Cerebellar nuclear complex (tissue), 1 donor: ENCODE measurements at places on chromosomes 16 and 17.

- DNase-seq, result peak; percentile 81
Observed at GRCh38 chr17:17557796-17558195, 33.7 kb downstream of the PEMT start.

DNA sequence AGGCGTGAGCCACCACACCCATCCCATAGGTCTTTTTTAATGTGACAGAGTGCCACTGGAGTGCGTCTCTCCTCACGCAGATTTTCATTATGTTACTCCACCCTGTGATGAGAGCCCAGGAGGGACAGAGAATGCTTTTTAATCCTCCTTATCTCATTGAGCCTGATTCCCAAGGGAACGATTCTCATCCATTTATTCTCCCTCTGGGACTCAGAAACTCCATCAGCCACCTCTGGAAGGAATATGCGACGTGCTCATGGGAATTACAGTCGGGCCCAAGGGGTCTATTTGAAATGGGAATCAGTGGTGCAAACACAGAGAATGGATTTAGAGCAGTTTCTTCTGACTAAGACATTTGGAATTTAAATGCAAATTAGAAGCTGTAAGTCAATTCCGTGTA is 155.9 kb upstream of the HSBP1 start:
- no peak for DNase-seq

- DNase-seq, result no peak
Observed at GRCh38 chr17:8985054-8985701, 19.7 kb upstream of the PIK3R5 start.

DNA sequence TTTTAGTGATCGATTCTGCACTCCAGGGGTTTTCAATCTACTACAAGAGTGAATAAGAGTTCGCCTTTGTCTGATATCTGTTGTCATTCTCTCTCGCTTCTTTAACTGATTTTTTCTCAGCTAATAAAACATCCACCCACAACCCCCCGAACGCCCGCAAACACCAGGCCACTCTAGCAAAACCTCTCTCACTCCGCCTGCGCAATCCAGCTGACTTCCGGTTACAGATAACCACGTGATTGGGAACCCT is 338 bp upstream of the RPL19 start:
- DNase-seq, result no peak

GRCh38 chr17:55748841-55749240 is 2.0 kb upstream of the PCTP start:
- no peak for DNase-seq

GRCh38 chr16:71893888-71894228 is 1.5 kb upstream of the IST1 start:
- no peak for DNase-seq

DNA sequence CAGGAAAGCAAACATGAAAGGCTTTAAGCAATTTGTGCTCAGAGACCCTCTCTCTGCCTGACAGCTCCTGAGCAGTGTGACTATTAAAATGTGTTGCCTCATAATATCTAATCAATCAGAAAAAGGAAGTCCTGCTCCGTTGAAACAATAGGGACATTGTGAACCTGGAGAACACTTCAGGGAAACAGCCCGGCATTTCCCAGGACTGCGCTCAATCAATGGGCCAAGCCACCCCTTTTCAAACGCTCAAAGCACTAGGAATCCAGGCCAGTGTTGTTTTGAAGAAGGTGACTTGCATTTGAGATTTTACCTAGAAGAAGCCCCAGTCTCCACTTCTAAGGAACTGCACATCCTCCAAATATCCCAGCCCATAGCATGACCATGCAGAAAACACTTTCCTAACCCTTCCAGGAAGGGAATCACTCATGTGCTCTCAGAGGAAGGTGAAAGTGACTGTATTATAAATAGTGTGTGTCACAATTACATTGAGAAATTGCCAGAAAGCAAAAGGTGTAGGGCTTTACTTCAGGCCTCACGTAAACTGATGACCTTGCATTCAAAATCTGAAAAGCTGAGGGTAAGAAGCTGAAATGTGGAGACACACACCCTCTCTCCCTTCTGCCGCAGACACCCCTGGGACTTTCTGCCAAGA is 19.4 kb downstream of the CDRT4 start:
- DNase-seq, result no peak

DNA sequence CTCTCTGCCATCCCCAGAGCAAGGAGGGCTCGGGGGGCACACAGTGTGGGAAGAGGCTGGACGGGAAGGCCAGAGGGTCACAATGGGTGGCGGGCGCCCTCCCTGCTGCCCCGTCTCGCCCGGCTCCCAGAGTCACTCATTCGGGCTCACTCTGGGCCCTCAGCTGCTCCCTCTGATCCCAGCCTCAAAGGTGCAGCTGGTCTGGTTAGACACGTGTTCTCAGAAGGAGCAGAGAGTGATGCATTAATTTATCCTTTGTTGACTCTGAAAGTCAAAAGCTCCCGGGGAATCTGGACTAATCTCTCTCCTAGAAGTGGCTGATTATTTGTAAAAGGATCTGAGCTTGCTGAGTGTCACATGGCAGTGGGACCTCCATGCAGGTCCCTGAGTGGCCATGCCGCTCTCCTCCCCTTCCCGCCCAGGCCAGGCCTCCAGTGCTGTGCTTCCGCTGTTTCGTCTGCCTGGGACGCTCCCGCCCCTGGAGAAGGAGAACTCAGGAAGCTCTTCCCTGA is 87.5 kb downstream of the SEC14L1 start:
- no peak for DNase-seq

- DNase-seq, result no peak
Observed at GRCh38 chr17:80751070-80751945, 206.7 kb downstream of the RPTOR start.

DNA sequence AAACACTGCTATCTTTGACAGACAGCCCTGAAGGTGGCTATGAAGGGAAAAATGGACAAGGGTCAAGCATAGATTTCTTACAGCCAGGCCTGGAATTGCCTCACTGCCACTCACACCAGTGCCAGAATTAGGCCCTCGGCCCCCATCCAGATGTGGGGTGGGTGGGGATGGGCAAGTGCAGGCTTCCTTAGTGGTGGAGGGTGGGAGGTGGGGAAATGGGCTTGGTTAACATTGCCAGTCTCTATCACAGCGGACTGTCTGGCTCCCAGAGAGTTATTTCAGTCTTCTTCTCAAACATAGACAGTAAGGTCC is 24.9 kb downstream of the B9D1 start:
- DNase-seq, result no peak
